ENCODE measurements at places on chromosomes 12 and 14. TPM values are rescaled to one million over a fixed set of nuclear protein-coding genes. Genes with fewer than 3 reads are reported as not detected.

Gene AICDA
- 0.05 TPM for total RNA-seq

Gene ZFP36L1
- total RNA-seq = 188 TPM

Gene SERPINA9
- total RNA-seq = 0.13 TPM

Gene ZC3H10
- total RNA-seq = 2.8 TPM

Gene SPX
- total RNA-seq = 1.5 TPM

Gene IKZF4
- total RNA-seq = 2.8 TPM

Gene LUM
- 0.22 TPM for total RNA-seq

Gene CELA1
- not detected for total RNA-seq

Gene SSTR1
- total RNA-seq = not detected

Gene SERPINA12
- total RNA-seq = not detected

Gene SBNO1
- 34.3 TPM for total RNA-seq

Gene KCNC2
- not detected for total RNA-seq

Gene FGF23
- total RNA-seq = not detected

Gene ANP32D
- total RNA-seq = not detected

Gene GALNT6
- 4.3 TPM for total RNA-seq

Gene SLCO1A2
- not detected for total RNA-seq

Gene SLC10A1
- not detected for total RNA-seq

Gene INF2
- 135 TPM for total RNA-seq

Gene PRH2
- total RNA-seq = not detected

Gene KRT6C
- total RNA-seq = not detected
